ENCODE measurements at places on chromosomes 1 and 21.

GRCh38 chr1:213474054-213474453, 423.0 kb downstream of the RPS6KC1 start:
- DNase-seq = no peak

- DNase-seq = no peak
Measured at GRCh38 chr21:22192766-22193165, 1194.6 kb downstream of the NCAM2 start.

DNA sequence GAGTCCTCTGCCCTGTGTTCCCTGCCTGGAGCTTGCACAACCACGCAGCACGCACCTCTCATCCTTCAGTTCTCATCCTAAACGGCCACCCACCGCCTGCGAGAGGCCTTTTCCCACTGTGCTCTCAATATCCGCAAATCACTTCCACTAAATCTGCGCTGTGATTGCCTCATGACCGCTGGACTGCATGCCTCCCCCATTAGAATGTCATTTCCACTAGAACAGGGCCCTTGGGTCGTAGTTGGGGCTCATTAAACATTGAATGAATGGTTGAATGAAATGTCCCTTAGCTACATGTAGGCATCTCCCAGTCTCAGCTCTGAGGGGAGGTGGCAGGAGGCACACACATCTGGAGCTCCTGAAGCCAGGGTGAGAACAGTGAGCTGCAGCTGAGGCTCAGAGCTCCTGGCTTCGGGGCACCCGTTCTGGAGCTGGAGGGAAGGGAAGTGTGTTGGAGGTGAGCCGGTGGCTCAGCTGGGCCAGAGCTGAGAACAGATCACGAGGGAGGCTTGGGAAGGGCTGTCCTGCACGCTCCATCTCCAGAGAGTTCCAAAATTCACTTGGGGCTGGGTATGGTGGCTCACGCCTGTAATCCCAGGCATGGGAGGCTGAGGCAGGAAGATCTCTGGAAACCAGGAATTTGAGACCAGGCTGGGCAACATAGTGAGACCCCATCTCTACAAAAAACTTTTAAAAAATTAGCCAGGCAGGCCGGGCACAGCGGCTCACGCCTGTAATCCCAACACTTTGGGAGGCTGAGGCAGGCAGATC, 30.4 kb downstream of the TMEM201 start:
- no peak for DNase-seq

DNA sequence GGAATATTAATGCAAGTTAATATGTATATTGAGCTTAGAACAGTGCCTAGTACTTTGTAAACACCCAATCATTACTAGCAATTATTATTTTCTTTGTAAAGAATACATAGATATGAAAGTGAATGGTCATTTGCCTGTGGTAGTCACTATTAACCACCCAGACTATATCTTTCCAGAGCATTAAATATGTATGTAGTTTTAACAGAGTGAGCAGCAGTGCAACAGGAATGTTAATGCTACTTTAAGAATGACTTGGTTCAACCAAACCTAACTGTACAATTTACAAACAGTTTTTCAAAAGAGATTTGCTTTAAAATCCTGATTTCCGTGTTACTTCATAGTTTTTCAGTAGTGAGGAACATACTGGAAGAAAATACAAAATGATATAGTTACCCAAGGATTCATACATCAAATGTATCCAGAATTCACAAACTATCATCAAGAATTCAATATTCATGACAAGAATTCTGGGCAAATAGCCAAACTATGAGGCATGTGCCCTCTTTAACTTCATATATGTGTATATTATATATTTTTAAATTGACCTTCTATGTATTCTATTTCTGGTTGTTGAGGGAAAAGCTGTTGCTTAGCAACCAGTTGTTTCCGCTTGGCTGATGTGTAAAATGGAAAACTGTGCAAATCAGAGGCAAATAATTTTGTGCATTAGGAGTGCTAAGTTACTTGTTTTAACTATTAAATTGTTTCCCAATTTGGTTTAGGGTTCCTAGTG, 34.9 kb upstream of the IVNS1ABP start:
- no peak for DNase-seq

DNA sequence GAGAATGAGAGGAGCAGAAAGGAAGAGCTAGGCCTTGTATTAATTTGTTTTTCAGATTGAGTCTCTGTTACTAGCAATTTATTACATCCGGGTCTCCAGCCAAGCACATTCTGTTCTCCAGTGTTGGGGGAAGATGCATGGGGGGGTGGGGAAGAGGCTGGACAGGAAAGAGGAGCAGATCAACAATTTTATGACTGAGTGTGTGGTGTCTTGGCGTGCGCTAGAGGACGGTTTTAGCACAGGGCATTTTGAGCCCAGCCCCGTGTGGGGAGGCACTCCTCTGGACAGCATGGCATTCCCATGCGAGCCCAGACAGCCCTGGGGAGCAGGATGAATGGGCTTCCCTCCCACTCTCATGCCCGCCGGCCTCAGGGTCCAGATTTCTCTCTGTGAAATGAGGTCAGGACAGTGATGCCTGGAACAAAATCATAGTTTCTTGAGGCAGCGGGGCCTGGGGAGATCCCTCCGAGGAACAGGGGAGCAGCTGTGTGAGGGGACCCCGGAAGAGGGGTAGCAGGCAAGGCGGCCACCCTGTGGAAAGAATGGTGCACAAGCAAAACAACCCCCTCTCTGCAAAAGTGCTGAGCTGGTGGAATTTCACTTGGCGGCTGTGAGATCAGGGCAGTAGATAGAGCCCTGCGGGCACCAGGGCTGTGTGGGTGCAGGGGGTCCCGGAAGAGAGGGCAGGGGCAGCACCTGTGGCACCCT, 16.3 kb downstream of the SOX13 start:
- peak; percentile 76 for DNase-seq

DNA sequence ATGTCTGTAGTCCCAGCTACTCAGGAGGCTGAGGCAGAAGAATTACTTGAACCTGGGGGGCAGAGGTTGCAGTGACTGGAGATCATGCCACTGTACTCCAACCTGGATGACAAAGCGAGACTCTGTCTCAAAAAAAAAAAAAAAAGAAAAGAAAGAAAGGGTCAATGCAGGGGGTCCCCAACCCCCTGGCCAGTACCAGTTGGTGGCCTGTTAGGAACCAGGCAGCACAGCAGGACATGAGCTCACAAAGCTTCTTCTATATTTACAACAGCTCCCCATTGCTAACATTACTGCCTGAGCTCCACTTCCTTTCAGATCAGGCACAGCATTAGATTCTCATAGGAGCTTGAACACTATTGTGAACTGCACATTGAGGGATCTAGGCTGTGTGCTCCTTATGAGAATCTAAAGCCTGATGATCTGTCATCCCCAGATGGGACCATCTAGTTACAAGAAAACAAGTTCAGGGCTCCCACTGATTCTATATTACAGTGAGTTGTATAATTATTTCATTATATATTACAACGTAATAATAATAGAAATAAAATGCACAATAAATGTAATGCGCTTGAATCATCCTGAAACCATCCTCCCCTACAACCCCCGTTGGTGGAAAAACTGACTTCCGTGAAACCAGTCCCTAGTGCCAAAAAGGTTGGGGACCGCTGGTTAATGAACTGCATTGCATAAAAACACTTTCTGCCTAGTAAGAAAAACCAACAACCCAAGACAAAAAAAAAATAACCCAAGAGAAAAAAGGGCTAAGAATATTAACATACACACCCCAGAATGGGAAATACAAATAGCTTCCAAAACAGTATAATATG, 2.8 kb downstream of the ZBTB8OS start:
- no peak for DNase-seq

- no peak for DNase-seq
Measured at GRCh38 chr1:202702088-202702487, 8.2 kb downstream of the SYT2 start.

GRCh38 chr1:25047506-25048240, 117.6 kb upstream of the RUNX3 start:
- DNase-seq = no peak

- DNase-seq = no peak
Measured at GRCh38 chr1:242477944-242478343, 46.6 kb downstream of the PLD5 start.
